ENCODE measurements at places on chromosomes 7 and 10.
A peak's percentile ranks its signal among the peaks of the same experiment; 100 is the strongest.

GRCh38 chr7:8236780-8237407, 25.1 kb downstream of the ICA1 start:
- DNase-seq = no peak

DNA sequence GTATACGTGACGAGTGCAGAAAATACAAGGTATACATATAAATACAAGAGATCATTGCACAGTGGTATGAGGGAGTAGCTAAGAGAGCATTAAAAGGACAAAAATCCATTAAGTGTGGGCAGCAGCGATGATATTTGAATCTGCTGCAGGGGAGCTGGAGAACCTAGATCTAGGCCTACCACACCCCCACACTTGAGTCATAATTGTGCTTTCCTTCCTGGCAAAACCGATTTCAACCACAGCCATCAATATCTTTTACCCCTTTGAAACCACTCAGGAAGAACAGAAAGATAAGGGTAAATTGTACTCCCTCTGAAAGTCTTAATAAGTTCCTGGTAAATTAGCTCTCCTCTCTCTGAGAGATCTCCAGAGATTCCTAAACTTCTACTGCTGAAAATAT, 345.0 kb downstream of the SORCS1 start:
- no peak for DNase-seq

DNA sequence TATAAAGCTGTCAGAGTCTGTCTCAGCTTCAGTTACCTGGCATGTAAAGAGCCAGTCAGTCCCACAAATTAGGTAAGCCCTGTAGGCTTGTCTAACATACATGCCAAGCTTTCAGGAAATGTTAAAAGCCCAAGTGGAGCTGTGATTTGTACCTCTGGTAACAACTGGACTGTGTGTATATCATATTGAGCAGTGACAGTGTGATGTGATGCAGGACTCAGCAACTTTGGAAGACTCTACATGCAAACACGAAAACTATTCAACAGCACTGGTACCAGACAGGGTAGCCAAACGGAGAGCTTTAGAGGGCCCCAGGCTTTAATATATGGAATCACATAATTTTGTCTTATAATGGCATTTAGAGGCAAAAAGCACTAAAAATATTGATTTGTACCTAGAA, 587.9 kb downstream of the PHTF2 start:
- no peak for DNase-seq

GRCh38 chr7:51376420-51377092, 59.9 kb upstream of the COBL start:
- DNase-seq = peak; percentile 34

DNA sequence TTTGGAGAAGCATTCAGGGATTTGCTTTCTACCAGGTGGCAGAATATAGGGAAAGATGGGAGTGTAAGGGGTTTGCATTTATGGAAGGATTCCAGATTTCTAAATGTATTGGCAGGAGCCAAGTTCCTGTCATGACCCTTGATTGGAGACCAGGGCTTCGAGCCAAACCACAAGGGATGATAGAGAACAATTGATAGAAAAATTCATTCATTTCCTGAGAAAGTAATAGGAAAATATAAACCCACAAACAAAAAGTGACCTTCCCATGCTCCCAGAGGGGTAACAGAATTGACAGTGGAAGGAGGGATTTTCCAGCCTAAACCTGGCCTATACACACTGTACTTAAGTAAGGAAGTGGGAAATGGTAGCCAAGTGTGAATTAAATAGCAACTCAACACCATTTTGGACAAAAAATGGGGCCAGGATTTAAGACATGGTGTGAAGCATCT, 22.4 kb upstream of the IFIT2 start:
- DNase-seq = no peak

- no peak for DNase-seq
Measured at GRCh38 chr10:90865401-90865800, 6.4 kb upstream of the RPP30 start.

DNA sequence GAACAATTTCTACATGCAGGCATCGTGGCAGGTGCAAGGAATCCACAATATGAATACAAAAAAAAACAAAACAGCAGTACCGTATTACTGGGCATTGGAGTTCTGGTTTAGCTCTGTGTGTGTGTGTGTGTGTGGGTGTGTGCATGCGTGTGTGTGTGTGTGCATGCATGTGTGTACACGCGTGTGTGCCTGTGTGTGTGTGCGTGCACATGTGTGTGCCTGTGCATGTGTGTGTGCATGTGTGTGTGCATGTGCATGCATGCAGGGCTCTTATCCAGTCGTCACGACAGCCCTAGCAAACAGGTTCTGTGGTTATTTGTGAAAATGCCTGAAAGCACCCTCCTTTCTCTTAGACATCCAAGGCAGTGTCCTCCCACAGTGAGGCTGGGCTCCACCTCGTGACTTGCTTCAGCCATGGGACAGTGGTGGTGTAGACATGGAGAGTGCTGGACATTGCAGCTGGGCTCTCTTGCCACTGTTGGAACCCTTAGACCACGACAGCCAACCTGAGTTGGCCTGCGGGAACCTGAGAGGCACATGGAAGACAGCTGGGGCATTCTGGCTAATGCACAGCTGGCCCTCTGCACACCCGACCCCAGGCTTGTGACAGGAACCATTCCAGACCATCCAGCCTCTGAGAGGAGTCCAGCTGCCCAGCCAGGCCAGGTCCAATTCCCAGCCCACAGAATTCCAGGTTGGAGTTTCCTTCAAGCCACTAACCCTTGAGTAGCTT, 173.4 kb upstream of the SHH start:
- no peak for DNase-seq

GRCh38 chr7:36862771-36863261, 138.5 kb upstream of the AOAH start:
- DNase-seq = no peak

- no peak for DNase-seq
Measured at GRCh38 chr10:122096705-122097104, 107.7 kb downstream of the TACC2 start.

DNA sequence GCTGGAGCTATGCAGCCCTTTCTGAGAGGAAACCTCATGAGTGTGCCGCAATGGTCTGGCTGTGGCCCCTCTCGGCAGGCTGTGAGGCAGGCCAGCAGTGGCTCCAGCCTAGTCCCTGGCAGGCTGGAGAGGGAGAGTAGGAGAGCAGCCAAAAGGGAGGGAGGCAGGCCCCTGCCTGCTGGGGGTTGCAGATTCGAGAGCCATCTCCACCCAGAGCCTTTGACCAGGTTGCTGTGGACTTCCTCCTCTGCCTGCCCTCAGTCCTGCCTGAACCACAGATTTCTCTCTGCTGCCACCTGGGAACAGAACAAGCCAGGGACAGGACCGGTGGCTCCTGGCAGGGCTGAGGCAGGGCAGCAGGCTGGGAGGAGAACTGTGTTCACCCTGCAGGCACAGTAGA, 13.9 kb downstream of the PAX2 start:
- DNase-seq = no peak

DNA sequence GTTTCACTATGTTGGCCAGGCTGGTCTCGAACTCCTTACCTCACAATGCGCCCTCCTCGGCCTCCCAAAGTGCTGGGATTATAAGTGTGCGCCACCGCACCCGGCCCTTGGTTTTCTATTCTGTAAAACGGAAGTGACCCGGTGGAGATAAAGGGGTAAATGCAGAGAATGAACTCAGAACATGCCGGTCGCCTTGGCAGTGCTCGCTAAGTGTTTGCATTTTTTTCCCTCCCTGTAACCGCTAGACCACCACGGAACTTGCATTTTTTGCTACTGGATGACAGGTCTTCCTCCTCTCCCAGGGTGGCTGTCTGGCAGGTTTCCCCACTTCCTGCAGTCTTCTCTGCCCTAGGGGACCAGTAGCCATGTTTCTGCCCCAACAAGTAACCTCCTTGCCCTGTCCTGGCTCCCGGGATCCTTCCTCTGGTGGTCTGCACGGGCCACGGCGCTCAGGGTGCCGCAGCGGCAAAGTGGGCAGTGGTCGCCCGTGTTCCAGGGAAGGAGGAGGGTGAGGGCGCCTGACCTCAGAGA, 18.8 kb upstream of the GNA12 start:
- no peak for DNase-seq

DNA sequence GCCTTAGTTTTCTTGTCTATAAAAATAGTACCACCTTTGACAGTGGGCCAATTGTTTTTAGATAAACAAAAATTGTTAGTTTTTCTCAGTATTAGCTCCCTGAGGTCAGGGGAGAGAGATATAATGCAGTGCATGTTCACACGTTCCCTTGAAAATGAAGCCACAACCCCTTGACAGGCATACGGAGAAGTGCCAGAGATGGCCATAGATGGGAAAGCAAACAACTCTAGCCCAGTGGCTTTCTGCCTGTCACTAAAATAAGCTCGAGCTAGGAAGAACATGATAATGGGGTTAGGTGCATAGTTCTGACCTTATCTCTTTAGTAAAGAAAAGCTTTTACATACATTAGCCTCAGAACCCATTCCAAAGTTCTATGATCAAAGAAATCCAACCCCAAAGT, 124.9 kb downstream of the CHRM2 start:
- DNase-seq = no peak

DNA sequence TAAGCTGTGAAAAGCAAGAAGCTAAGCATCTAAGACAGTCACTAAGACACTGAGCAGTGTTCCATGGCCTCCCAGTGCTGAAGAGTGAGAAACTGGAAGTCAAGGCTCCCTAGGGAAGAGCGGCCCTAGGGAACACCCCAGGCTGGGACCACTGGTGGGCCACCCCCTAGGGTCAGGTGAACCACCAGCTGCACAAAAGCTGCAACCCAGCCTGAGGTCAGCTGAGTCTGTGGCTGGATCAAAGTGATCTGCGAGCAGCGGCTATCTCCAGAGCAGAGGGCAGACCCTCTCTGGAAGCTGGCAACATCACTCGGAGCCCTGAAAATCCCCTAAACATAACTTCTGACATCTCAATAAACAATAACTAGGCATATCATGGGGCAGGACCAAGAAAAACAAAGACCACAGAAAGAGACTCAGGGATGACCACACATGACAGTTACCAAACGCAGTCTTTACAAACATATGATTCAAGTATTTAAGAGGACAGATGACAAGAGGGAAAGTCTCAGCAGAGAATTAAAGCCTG, 125.8 kb downstream of the DLG5 start:
- DNase-seq = no peak

DNA sequence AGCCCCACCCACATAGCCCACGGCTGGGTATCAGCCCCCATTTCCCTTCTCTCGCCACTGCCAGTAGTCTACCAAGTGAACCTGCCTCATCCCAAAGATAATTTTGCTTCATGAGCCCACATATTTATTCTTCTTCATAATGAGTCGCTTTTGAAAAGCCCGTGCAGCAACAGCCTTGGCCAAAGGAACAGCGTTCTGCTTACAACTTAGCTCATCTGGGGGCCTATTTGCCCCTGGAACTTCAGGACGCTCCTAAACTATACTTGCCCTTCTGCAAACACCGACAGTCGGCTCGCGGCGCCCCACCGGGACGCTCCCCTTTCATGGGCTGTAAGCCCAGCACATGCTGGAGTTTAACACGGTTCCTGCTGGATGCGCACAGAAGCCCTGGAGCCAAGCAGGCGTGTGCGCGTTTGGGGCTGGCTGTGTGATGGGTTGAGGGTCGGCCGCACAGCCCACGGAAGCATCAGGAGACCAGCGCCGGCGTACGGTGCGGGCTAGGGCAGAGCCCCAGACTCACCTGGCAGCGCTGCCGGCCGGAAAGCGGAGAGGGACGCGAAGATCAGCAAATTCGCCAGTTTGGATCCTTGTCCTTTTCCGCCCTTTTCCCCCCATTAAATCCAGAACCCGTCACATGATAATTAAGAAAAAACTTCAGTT, 370 bp downstream of the TMEM60 start:
- DNase-seq = no peak

GRCh38 chr7:15864626-15864991, 178.1 kb upstream of the MEOX2 start:
- DNase-seq = no peak

GRCh38 chr10:12919574-12919973, 81.9 kb downstream of the CCDC3 start:
- no peak for DNase-seq

- DNase-seq = no peak
Measured at GRCh38 chr7:29483219-29484104, 80.2 kb upstream of the PRR15 start.

GRCh38 chr7:87599336-87599735, 1.3 kb downstream of the ABCB1 start:
- peak; percentile 3 for DNase-seq

GRCh38 chr10:60453036-60453435, 63.4 kb upstream of the ANK3 start:
- DNase-seq = no peak

- no peak for DNase-seq
Measured at GRCh38 chr7:2724453-2725177, 36.6 kb downstream of the AMZ1 start.

DNA sequence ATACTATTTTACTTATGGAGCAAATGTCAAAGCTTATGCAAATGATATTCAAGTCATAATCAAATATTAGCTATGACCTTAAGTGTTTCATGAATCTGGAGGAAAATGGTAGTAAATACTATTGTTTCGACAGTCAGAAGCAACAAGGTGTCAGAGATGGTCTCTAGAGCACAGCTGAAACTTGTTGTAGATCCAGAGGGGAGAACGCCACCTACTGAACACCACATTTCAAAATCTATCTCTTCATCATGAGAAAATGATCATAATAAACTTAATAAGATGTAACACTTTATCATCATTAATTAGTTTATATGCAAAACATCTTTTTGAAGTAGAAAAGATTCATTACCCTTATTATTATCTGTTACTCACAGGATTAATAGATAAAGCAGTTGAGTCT, 418.7 kb downstream of the GATA3 start:
- no peak for DNase-seq

- DNase-seq = no peak
Measured at GRCh38 chr10:70271996-70272924, 11.5 kb downstream of the NPFFR1 start.
